ENCODE measurements at places on chromosomes 4 and X. TPM values are rescaled to one million over a fixed set of nuclear protein-coding genes. Genes with fewer than 3 reads are reported as not detected.

FOXP3 gene
- total RNA-seq: not detected

DCAF12L1 gene
- total RNA-seq: not detected

PRIMPOL gene
- 7.5 TPM for total RNA-seq

REPS2 gene
- total RNA-seq: 7.5 TPM

TMEM33 gene
- 26.0 TPM for total RNA-seq

TMPRSS11E gene
- not detected for total RNA-seq

IQSEC2 gene
- 4.4 TPM for total RNA-seq

MAGEA2B gene
- total RNA-seq: not detected

MAGEE1 gene
- 2.1 TPM for total RNA-seq

SLC9A7 gene
- 4.8 TPM for total RNA-seq

CDS1 gene
- total RNA-seq: 0.24 TPM

ZCCHC12 gene
- not detected for total RNA-seq

AKAP4 gene
- not detected for total RNA-seq

CTAG1A gene
- total RNA-seq: not detected

FGF5 gene
- total RNA-seq: 0.10 TPM

IGBP1 gene
- total RNA-seq: 86.9 TPM
